ENCODE measurements at places on chromosomes 7 and 10.

GRCh38 chr10:3786295-3787015 is 1.4 kb upstream of the KLF6 start:
- DNase-seq = no peak

DNA sequence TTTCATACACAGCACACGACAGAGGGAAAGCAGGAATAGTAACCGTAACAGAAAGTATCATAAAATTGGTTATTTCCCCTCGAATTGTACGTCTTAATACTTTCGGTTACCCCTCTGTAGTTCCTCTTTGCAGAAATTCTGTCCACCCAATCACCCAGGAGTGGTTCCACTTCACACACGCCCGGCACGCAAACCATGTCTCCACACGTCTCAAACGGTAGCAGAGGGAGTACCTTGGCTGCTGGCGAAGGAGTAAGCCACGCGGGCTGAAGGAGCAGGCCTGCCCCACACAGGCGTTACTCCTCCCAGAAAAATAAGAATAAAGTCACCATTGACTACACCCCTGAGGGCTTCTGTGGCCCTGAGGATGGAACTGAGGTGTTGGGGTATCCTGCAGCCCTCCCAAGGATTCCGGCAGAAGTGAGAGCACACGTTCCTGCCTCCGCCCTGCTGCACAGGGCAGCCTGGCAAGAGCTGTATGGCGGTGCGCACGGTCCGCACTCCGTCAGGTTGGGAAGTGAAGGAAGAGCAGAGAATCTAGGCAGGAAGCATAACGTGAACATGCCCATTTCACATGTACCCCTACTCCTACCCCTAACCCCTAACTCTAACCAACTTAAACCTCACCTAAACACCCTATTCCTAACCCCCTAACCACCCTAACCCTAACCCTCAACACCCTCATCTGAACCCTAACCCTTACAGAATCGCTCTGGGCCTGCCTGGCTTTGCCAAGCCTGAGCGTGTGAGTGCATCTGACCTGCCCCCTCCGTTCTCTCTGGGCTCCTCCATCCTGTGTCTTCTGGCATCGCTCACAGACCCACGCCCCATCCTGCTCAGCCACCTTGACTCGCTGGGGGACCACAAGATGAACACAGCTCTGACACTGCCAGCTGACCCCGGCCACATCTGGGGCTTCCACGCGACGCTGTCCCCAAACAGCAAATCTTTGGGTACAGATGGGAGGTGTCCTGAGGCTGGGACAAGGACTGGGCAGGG is 18.2 kb downstream of the GPR146 start:
- no peak for DNase-seq

GRCh38 chr10:106816318-106817085 is 348.0 kb downstream of the SORCS1 start:
- DNase-seq = no peak

DNA sequence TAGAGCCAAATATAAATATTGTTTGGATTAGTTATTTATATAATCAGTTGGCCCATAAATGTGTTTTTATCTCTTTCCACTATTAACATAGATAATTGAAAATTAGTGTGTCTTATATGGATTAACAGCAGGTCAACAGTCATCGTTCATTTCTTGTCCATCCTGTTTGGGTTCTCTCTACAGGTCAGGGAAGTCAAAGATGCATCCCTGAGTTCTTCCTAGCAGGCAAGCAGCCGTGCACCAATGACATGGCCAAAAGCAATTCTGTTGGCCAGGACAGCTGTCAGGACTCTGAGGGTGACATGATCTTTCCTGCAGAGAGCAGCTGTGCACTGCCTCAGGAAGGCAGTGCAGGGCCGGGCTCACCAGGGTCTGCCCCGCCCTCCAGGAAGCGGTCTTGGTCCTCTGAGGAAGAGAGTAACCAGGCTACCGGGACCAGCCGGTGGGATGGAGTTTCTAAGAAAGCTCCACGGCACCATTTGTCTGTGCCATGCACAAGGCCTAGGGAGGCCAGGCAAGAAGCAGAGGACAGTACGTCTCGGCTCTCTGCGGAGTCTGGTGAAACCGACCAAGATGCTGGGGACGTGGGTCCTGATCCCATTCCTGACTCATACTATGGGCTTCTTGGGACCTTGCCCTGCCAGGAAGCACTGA is 15.9 kb downstream of the FBH1 start:
- no peak for DNase-seq

- no peak for DNase-seq
Measured at GRCh38 chr7:47227762-47228177, 354.1 kb downstream of the TNS3 start.

DNA sequence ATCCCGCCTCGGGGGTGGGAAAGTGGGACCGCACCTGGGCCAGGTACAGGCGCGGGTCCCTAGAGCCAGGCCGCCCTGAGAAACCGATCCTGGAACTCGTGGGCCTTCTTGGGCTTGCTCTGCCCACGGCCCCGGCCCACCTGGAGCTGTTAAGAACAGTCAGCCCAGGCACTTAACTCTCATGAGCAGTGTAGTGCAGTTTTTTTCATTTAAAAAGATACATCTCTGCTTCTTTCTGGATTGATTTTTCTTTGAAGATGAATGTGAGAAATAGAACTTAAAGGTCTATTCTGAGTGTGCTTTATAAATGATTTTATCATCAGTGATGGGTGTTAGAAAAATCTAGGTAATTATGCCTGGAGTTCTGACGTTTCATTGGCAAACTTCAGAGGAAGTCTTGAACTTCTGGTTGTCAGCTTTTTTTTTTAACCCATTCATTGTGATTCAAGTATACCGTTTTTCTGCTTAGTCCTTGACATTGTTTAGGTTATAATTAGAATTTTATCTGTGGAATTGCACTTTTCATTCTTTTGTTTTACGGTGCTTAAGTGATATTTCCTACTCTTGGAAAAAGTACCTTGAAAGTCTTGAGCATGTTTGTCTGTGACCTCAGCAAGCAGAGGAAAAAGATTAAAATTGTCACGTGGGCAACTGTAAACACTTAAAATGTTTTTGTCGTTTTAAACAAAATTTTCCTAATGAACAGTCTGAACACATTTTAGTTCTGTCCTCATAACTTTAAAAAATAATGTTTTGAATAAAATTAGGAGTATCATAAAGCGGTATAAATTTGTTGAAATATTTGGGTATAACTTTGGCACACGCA is 906 bp downstream of the CDK1 start:
- DNase-seq = no peak

DNA sequence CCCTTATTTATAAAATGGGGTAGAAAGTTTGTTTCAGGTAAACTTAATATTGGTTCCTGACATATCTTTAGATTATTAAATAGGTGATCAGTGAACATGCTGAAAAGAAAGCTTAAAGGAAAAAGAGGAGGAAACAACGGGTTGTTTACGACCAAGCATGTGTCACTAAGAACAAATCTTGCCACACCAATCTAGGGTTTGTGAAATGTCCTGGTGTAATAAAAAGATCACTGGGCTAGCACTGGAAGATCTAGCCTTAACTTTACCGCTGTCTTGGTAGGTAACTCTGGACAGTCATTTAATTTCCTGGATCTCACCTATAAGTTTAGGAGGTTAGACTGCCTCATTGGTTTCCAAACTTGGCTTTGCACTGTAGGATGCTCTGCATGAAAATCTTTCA is 19.0 kb downstream of the VPS26A start:
- DNase-seq = no peak

- DNase-seq = no peak
Measured at GRCh38 chr7:85070967-85071628, 115.8 kb downstream of the SEMA3D start.

- DNase-seq = no peak
Measured at GRCh38 chr7:1457949-1458682, 1.2 kb downstream of the MICALL2 start.

DNA sequence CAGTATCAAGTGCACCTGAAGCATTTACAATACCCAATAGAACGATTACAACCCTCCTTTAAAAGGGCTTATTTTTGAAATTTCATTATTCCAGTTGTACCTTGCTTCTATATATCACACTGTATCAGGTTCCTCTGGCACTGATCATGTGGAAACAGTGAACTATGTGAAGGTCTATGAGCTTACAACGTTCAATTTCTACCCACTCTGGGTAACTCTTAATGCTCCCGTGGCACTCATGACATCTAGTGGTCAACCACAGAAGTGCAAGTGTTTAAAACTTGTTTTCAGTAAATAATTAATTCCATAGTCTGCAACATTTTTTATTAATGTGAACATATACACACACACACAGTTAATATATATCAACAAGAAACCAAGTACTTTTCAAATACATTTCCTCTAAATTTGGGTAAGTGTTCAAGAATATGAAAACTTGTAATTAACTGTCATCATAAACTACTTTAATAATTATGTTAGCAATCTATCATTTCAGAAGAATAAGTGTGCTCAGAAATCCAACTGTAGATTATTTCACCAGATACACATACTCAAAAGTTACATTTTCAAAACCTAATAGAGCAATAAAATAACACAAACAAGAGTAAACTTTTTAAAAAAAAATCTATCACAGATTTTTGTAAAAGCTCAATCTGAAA is 61.0 kb downstream of the MPP7 start:
- peak; percentile 27 for DNase-seq

GRCh38 chr7:28298870-28299518 is 113.3 kb upstream of the CREB5 start:
- no peak for DNase-seq

DNA sequence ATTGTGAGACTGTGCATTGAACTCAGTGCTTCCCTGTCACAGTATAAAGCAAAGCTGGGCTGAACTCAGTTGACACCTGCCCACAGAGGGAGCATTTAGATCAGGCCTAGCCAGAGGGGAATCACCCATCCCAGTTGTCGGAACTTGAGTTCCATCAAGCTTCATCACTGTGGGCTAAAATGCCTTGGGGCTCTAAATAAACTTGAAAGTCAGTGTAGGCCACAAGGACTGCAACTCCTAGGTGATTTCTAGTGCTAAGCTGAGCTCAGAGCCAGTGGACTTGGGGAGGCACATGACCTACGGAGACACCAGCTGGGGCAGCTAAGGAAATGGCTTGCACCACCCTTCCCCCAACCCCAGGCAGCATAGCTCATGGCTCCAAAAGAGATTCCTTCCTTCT is 7.7 kb upstream of the ABCB4 start:
- DNase-seq = no peak

DNA sequence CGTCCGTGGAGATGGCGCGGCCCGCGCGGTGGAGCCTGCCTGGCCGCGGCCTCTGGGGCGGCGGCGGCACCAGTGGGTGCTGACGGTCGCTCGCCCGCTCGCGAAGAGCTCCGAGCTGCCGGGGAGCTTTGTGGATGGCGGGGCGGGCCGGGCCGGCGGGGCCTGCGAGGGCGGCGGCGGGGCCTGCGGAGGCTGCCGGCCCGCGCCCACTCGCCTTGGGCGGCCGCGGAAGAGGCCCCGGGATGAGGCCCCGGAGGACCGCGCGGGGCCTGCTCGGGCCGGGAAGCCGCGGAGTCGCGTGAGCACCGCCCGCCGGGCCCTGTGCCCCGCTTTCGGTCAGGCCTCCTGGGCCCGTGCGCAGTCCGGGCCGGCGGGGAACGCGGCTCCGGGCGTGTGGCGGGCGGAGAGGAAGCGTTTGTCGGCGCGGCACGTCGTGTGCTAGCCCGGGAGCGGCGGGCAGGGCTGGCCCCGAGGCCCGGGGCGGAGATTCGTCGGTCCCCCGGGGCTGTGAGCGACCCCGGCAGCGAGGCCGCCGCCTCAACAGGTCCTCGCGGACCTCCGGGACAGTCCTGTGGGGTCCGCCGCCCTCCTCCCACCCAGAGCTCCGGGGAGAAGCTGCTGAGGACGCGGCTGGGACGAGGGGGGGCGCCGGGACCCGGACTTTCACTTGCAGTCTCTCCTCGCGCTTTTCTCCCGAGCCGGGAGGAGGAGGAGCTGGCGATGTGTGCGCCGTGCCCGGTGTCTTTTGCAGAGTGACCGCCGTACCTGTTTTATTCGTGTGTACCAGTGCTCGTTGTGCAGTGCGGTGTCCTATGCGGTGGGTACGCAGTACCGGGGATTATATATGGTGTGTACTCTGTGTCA is 578 bp downstream of the ZMYND11 start:
- peak; percentile 38 for DNase-seq

DNA sequence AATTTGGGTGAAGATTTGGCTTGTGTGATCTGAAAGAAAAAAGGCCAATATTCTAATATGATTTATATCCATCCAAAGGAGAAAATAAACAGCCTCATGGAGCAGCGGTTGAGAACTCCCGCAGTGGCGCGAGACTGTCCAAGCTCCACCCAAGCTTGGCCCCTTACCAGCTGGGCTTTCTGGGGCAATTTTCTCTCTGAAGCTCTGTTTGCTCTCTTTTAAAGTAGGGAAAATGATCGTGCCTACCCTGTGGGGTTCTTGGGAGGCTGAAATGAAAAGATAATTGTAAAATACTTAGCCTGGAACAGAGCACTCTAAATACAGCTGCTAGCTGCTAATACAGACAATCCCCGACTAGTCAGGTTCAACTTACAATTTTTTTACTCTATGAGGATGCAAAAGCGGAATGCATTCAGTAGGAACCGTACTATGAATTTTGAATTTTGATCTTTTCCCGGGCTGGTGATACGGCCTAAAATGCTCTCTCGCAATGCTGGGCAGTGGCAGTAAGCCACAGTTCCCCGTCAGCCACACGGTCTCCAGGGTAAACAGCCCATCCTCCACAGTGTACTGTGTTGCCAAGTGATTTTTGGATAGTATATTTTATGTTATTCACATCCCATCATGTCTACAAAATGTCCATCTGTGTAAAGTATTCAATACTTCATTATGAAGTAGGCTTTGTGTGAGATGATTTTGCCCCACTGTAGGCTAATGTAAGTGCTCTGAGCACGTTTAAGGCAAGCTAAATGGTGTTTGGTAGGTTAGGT is 137.7 kb downstream of the CHN2 start:
- no peak for DNase-seq

DNA sequence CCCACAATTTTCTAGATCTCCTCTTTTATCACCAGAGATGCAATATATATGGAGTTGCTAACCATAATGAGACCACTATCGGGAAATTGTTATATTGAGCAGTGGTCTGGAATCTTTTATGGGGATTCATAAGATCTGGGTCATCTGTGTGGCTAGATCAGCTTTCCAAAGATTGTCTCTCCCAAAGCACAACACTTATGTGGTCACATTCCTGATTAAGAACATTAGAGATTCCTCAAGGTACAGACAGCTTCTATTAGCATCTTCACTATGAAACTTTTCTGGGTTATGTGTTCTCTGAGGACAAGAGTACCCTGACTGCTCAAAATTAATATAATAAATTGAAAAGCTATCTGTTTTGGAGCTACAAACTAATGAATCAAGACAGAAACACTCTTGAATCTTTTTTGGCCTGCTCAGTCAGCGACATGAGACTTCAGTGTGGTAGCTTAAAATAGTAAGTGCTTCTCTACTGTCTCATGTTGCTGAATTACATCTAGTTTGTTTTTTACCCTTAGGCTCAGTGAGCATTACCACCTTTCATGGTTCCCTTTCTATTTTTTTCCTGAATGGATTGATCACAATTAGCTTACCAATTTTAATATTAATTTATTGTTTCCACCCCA is 42.6 kb upstream of the STRIP2 start:
- no peak for DNase-seq

GRCh38 chr7:28591725-28592349 is 179.5 kb downstream of the CREB5 start:
- DNase-seq = no peak

- DNase-seq = no peak
Measured at GRCh38 chr7:82388138-82388537, 55.4 kb downstream of the CACNA2D1 start.

DNA sequence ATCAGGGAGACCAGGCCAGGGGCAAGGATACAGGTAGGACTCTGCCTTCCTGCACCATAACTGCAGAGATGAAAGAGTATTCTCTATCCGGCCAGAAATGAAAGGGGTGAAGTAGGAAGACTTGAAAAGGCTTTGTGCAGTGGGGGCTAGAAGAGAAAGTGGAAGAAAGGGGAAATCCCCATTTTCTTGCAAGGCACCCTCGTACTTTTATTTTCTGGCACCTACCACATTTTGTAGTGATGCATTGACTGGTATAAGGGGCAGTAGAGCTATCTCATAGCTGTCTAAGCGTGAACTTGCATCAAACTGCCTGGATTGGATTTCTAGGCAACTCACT is 752 bp upstream of the CAMK2G start:
- DNase-seq = no peak

All from stimulated activated CD4-positive, alpha-beta T cell treated with anti-CD3 and anti-CD28 coated beads, Interleukin-15, amount 100 ng/mL, for 48 hours (primary cell).